ENCODE measurements at places on chromosomes 7 and 10. TPM values are rescaled to one million over a fixed set of nuclear protein-coding genes. Genes with fewer than 3 reads are reported as not detected.

DNA sequence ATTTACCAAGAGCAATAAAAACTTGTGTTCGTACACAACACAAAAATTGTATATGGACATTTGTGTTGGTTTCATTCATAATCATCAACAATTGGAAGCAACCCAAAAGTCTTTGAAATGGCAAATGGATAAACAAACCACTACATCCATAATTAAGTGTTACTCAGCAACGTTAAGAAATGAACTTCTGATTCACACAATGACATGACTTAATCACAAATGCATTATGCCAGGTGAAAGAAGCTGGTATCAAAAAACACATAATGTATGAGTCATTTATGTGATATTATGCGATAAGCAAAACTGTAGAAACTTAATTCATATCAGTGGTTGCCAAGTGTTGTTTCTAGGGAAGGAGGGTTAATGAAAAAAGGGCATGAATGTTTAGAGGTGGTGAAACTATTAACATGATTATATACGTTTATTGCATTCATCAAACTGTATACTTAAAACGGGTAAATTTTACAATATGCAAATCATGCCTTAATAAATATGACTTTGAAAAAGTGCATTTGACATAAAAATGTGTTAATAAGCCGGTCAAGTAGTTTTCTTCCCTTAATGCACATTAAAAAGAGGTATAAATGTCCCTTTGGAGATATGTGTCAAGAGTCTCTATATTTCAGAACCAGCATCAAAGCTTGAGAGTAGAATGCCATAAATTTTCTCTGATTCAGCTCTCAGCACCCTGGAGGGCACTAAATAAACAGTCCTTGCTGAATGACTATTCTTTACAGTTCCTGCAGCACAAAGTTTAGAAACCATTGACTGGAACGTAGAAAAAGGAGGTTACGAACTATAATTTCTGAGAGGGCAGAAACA lies 84.8 kb upstream of the GRM3 start:
- no peak for DNase-seq

DNA sequence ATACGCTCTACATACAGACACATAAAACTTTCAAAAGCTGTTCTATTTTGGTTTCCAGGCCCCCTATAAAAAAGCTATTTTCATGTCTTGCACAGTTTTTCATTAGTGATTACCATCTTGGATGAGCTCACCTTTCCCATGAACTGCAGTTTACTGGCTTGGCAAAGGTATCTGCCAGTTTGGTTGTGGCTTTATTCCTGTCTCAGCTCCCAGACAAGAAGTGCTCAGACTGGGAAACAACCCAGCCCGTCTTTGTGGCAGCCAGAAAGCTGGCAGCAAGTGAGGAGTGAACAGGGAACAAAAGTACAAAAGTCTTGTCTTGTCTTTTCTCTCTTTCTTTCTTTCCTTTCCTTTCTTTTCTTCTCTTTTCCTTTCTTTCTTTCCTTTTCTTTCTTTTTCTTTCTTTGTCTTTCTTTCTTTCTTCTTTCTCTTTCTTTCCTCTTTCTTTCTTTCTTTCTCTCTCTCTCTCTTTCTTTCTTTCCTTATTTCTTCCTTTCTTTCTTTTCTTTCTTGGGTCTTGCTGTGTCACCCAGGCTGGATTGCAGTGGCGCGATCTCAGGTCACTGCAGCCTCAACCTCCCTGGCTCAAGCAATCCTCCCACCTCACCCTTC lies 138.8 kb downstream of the CFAP58 start:
- no peak for DNase-seq

DNA sequence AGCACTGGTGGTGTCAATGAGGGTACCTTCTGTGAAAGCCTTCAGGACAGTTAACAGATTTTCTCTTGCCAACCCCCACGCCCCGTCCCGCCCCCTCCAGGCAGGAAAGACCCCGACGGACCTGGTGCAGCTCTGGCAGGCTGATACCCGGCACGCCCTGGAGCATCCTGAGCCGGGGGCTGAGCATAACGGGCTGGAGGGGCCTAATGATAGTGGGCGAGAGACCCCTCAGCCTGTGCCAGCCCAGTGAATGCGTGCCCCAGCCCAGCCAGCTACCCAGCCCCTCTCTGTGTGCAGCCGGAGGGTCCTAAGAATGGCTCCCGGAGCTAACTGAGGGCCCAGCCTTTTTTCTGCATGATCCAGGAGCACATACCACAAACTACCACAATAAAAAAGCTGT lies 713 bp upstream of the HOGA1 start:
- DNase-seq, result no peak

- DNase-seq, result no peak
These were observed 1.9 kb upstream of the C7orf33 start for GRCh38 chr7:148588670-148589131.

- no peak for DNase-seq
These were observed 182.6 kb upstream of the LYZL1 start for GRCh38 chr10:29106287-29106686.

- DNase-seq, result no peak
These were observed 10.5 kb downstream of the DDX56 start for GRCh38 chr7:44563171-44563679.

- no peak for DNase-seq
These were observed 1.3 kb downstream of the SAR1A start for GRCh38 chr10:70169011-70169410.

- DNase-seq, result no peak
These were observed 100.1 kb downstream of the CACNB2 start for GRCh38 chr10:18240185-18240882.

GRCh38 chr10:129328546-129328945 lies 138.5 kb upstream of the MGMT start:
- DNase-seq, result no peak

DNA sequence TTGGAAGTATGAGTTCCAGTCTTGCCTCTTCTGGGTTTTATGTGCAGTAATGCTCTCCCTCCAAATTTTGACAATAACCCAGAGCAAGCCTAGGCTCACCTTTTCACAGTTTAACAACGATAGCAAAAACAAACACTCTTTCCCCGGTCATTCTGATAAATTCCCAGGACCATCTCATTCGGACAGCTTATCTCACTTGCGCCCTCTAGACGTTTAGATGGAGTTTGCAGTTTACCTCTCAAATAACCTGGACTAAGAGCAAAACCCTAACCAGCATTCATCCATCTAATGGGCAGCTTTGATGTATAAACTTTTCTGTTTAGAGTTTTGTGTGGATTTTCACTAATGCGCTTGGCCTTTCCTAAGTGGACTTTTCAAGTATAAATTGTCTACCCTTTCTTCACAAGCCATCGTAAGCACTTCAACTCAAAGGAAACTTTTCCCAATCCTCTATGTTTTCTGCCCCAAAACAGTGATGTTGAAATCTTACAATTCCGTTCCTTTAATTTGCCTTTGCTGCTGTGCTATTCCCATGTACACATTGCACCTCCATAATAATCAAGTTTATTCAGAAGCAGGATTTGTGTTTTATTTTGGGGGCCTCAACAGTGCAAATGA lies 114.9 kb downstream of the HDAC9 start:
- DNase-seq, result no peak

GRCh38 chr7:157650801-157651200 lies 314.0 kb downstream of the DNAJB6 start:
- no peak for DNase-seq

DNA sequence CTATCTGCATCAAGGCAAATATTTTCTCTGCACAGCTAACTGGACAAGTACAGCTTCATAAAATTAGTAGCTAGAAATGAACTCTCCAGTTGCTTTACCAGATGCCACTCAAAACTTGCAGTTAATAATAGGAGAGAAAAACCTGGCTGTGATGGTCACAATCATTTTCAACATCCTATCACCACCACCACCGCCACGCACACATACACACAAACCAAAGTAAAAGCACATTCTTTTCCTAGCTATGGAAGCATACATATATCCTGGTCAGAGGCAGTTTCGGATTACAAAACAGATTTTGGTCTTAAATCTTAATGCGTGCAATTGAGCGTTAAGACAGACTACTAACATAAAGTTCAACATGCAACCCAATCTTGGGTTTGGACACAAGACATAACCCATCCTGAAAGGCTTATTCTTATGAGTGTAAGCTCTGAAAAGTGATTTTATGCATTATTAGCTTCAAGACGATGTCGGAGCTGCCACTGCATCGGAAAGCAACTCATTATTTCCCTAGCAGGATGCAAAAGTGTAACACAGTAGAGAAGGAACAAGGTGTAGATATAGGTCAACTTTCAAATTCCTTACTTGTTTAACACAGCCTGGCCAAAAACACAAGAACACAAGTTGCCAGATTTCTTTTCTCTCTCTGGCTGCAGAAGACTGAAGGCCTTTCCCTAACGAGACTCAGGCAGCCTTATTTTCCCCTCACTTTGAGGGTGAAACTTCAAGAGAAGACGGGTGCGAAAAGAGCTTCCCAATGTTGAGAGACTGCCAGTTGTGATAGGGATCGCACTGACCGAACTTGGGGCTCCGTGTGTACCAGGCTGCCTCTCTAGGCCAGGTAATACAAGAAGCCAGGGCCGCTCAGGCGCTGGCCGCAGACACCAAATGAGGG lies 1.2 kb downstream of the CACUL1 start:
- no peak for DNase-seq

DNA sequence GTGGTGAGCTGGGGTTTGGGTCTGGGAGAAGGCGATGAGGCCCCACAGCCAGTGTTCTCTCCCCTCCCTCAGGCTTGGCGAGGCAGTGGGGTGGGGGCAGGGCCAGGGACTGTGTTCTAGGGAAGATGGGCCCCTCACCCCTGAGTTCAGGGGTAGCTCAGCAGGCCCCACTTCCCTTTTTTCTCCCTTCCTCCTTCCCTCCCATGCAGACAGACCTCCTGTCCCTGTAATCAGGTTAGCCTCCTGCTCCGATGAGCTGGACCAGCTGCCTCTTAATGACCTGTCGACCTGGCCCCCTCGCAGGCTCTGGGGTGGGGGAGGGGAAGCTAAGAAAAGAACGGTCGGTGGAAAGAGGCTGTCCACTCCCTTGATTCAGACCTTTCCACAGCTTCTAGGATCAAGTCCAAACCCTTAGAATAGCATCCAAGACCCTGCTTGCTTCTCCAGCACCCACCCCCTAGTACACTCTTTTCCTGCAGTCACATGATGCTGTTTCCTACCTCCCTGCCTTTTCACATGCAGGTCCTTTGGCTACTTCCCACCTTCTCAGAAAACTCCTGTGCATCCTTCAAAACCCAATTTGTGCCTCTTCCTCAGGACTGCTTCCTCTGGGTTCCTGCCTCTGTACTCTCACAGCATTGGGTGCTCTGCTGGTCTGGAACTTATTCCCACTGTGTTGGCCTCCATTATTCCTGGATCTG lies 64.1 kb downstream of the ZMIZ1 start:
- no peak for DNase-seq

Gene WDR86
- total RNA-seq, result 50.2 TPM

Gene GIMAP4
- 11.4 TPM for total RNA-seq

Gene FFAR4
- total RNA-seq, result not detected

Gene OR2A5
- not detected for total RNA-seq

Measured in occipital lobe (tissue), 3 donors.